ENCODE measurements at places on chromosomes 7 and 10. TPM values are rescaled to one million over a fixed set of nuclear protein-coding genes. Genes with fewer than 3 reads are reported as not detected.

FGFR2 gene
- 0.16 TPM for total RNA-seq

CACNB2 gene
- total RNA-seq = not detected

MPP7 gene
- not detected for total RNA-seq

CNTNAP2 gene
- total RNA-seq = under 0.01 TPM

CPN1 gene
- total RNA-seq = not detected

FEZF1 gene
- not detected for total RNA-seq

TSPAN33 gene
- 0.65 TPM for total RNA-seq

CPSF4 gene
- 19.1 TPM for total RNA-seq

UCMA gene
- not detected for total RNA-seq

LRRC4 gene
- total RNA-seq = under 0.01 TPM

CPEB3 gene
- 0.65 TPM for total RNA-seq

PAOX gene
- total RNA-seq = 7.6 TPM
